ENCODE measurements at places on chromosomes 3 and 15. TPM values are rescaled to one million over a fixed set of nuclear protein-coding genes. Genes with fewer than 3 reads are reported as not detected.

- H3K4me1 ChIP-seq = peaks cover 4% of the 10 kb centered on the region
- peaks cover 29% of the 10 kb centered on the region for H3K36me3 ChIP-seq
- no peaks in the 10 kb centered on the region for H3K27me3 ChIP-seq
- H3K4me3 ChIP-seq = no peak overlapping the region
- no peak for ATAC-seq
These were observed 54.6 kb downstream of the NIPA2 start for GRCh38 chr15:22893081-22893480.

GRCh38 chr15:71484080-71484479, 326.3 kb upstream of the NR2E3 start:
- H3K27me3 ChIP-seq = peaks cover 25% of the 10 kb centered on the region
- no peaks in the 10 kb centered on the region for H3K4me1 ChIP-seq
- H3K4me3 ChIP-seq = no peak overlapping the region

Gene PLCH1
- total RNA-seq = not detected

GRCh38 chr15:100158356-100158755, 183.4 kb downstream of the ADAMTS17 start:
- H3K4me3 ChIP-seq = no peak overlapping the region
- H3K27ac ChIP-seq = no peak overlapping the region
- no peak for ATAC-seq
- H3K4me1 ChIP-seq = no peaks in the 10 kb centered on the region
- H3K27me3 ChIP-seq = no peaks in the 10 kb centered on the region

DNA sequence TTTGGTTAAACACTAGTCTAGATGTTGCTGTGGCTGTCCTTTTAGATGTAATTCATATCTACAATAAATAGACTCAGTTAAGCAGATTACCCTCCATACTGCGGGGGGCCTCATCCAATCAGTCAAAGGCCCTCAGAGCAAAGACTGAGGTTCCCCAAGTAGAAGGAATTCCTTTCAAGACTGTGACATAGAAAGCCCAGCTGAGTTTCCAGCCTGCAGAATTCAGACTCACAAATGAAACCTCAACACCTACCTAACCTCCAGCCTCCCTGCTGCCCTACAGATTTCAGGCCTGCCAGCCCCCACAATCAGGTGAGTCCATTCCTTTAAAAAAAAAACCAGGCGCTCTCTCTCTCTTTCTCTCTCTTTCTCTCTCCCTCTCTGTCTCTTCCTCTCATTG, 73.6 kb upstream of the NSMCE3 start:
- H3K4me1 ChIP-seq = no peaks in the 10 kb centered on the region
- peak overlapping the region; percentile 68 for H3K27ac ChIP-seq
- no peak overlapping the region for H3K4me3 ChIP-seq
- no peak for ATAC-seq
- peaks cover 10% of the 10 kb centered on the region for H3K27me3 ChIP-seq
- no peaks in the 10 kb centered on the region for H3K36me3 ChIP-seq

DNA sequence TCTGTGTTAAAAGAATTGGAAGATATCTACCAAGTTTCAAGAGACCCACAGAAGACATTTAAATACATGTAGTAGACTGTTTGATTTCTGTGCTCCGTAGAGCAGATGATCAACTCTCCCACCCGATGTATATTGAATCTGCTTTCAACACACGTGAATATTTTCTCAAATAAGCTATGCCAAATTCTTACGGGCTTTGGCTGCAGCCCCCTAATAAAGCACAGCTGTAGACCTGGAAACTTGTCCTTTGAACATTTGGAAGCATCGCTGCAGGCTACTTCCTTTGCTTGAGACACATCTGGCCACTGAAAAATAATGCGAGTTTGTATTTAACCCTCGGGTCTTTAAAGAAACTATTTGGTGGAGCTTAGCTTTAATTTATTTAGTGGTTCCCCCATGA, 98.3 kb upstream of the SELENOK start:
- H3K4me3 ChIP-seq = no peak overlapping the region
- no peak for ATAC-seq
- no peaks in the 10 kb centered on the region for H3K4me1 ChIP-seq

DNA sequence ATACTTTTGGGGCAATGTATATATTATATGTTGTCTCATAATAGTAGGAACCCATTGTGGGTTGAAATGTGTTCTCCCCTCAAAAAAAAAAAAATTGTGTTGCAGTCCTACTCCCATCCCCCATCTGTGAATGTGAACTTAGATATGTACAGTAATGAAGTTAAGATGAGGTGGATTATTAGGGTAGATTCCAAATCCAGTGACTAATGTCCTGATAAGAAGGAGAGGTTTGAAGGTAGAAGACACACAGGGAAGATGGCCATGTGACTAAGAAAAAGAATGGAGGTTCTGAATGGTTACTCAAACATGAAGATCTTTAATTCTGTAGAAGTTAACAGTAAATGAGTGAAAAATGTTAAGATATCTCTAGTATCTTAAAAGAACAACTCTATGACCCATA, 3.0 kb upstream of the ATOSA start:
- H3K36me3 ChIP-seq = peaks cover 23% of the 10 kb centered on the region
- no peaks in the 10 kb centered on the region for H3K27me3 ChIP-seq
- peaks cover 15% of the 10 kb centered on the region for H3K4me1 ChIP-seq
- peak overlapping the region; percentile 53 for H3K4me3 ChIP-seq
- H3K27ac ChIP-seq = peak overlapping the region; percentile 65

Gene CPNE9
- total RNA-seq = 0.54 TPM

DNA sequence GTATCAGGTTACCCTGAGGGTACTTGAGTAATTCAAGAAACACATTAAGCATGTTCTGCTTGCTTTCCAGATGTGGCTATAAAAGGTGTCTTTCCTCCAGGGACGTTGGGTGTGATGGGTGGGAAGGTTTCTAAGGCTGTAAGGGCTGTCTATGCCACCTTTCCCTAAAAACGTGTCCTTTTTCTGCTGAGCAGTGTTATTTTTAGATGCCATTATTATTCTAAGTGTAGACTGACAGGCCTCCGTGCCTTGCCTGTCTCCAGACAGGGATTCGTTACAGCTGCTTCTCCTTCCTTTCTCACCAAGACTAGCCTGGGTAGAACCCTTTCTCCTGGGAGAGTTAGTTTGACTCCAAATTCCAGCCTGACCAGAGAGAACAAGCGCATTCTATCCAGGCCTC, 26.8 kb upstream of the RHO start:
- H3K4me3 ChIP-seq = no peak overlapping the region
- H3K36me3 ChIP-seq = peaks cover 3% of the 10 kb centered on the region
- no peaks in the 10 kb centered on the region for H3K27me3 ChIP-seq
- no peaks in the 10 kb centered on the region for H3K4me1 ChIP-seq
- no peak overlapping the region for H3K27ac ChIP-seq

DNA sequence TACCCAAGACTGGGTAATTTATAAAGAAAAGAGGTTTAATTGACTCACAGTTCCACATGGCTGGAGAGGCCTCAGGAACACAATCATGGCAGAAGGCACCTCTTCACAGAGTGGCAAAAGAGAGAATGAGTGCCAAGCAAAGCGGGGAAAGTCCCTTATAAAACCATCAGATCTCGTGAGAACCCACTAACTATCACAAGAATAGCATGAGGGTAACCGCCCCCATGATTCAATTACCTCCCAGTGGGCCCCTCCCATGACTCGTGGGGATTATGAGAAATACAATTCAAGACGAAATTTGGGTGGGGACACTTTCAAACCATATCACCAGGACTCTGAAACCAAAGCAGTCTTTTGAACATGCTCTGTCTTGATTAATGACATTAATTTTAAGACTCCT, 7.0 kb downstream of the RTP3 start:
- H3K36me3 ChIP-seq = no peaks in the 10 kb centered on the region
- H3K27me3 ChIP-seq = no peaks in the 10 kb centered on the region
- peak; percentile 45 for ATAC-seq

Gene LRRIQ4
- total RNA-seq = 0.13 TPM

GRCh38 chr15:101042320-101042719, 123.2 kb downstream of the LRRK1 start:
- H3K4me1 ChIP-seq = no peaks in the 10 kb centered on the region
- no peak overlapping the region for H3K4me3 ChIP-seq
- no peak for ATAC-seq
- H3K27ac ChIP-seq = no peak overlapping the region
- H3K36me3 ChIP-seq = no peaks in the 10 kb centered on the region

Data from activated T-helper 17 cell treated with anti-CD3 and anti-CD28 coated beads, Interleukin-2, amount 50 U/mL, for 72 hours (primary cell).